GM13976 (cell line): ENCODE measurements at places on chromosomes 7 and 10.

DNA sequence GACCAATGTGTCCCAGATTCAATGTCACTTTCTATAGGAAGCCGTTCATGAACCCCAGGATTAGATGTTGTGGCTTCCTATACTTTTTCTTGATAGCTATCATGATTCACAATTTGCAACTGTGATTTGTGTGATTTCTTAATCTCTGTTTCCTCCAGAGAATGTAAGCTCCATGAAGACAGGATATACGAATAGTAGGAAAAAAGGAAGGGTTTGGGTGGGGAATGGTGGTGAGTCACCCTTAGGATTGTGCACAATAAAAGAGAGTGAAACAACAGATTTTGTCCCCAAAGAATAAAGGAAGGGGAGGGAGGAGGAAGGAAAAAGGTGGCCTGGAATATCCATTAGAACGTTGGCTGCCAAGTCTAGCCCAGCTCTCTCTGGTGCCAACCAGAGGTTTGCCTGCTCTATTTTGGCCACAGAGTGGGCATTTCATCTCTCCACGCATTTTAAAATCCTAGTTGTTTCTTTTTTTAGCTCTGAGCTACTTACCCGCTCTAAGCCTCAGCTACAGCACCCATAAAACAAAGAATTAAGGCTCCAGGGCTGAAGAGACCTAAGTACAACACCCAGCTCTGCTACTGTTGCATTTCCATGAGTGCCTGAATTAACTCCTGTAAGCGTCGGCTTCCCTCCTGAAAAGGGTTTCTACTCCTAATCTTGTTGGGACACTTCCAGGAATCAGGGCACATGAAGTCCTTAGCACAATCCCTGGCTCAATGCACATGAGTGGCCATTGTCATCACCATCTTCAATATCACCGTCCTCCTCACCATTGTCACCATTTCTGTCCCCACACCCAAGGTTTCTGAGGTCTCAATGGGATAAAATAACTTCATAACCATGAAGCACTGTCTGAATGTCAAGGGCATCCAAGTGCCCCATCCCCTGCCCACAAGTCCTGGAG lies 3.5 kb downstream of the HK1 start:
- DNase-seq: no peak

- no peak for DNase-seq
Observed at GRCh38 chr10:50846753-50847152, 38.7 kb downstream of the A1CF start.

GRCh38 chr10:79447911-79448731 lies 2.7 kb upstream of the ZCCHC24 start:
- DNase-seq: no peak

DNA sequence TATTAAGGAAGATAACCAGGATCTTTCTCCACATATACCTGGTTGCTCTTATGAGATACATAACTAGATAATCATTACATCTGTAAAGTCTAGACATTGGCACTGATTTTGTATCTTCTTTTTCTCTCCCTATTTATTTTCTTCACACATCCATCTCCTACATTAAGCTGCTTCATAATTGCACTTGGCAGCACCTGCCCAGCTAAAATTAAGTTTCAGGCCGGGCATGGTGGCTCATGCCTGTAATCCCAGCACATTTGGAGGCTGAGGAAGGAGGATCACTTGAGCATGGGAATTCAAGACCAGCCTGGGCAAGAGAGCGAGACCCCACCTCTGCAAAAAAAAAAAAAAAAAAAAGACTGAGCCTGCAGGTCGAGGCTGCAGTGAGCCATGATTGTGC lies 22.3 kb upstream of the AKR1B1 start:
- DNase-seq: no peak

- no peak for DNase-seq
Observed at GRCh38 chr10:43861966-43862751, 213.5 kb upstream of the ZNF32 start.

- no peak for DNase-seq
Observed at GRCh38 chr7:131893631-131894340, 337.4 kb upstream of the PODXL start.

DNA sequence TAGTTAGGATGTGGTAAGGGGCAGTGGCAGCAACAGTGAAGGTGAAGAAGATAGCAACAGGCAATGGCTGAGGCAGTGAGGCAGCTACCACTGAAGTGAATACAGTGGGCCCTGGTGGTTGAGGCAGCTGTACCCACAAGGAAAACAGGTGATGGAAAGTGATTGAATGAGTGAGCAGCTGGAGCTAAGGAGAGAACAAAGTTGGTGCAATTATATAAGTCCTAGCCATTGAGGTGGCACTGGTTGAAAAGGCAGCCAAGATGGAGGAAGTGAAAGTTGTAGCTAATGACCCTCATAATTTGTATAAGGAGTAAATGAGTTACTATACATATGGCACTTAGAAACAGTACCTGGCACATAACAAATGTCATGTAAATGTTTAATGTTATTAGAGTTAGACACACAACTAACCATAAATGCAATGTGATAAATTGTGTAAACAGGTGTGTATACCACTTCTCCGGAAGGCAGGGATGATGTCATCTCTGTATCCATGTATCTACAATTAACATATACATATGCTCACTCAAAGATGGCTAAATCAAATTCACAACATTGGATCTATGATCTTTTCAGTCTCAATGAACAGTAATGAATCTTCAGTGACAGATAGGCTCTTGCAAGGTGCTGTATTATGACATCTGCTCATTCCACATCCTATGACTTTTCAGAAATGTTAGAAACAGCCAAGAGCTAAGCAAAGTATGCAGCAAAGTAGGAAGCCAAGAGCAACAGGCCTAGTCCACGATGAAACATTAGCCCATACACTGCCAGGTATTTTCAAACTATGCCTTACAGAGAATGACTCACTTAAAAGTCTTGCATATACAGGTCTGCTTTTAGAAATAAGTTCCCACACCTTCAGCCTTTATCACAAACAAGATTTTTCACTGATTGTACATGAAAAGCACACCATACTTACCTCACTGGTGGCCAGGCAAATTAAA lies 10.7 kb downstream of the XPNPEP1 start:
- DNase-seq: no peak

DNA sequence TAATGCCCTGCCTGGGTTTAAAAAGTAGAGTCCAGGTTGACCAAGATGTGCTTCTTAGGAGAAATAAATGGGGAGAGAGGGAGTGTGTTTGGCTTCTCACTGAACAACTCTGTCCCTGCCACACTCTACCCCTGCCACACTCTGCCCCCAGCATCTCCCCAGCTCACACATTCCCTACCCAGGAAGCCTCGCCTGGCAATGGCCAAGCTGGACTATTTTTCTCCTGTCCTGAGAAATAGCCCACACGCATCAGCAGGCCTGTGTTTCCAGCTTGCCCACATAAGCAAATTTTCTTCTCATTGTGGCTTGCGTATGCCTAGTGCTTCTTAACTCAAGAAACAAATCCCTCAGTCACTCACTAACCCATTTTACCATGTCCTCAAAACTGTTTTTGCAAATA lies 1.8 kb downstream of the LRRC18 start:
- DNase-seq: no peak

- DNase-seq: no peak
Observed at GRCh38 chr10:84191106-84191505, 3.2 kb upstream of the CDHR1 start.

DNA sequence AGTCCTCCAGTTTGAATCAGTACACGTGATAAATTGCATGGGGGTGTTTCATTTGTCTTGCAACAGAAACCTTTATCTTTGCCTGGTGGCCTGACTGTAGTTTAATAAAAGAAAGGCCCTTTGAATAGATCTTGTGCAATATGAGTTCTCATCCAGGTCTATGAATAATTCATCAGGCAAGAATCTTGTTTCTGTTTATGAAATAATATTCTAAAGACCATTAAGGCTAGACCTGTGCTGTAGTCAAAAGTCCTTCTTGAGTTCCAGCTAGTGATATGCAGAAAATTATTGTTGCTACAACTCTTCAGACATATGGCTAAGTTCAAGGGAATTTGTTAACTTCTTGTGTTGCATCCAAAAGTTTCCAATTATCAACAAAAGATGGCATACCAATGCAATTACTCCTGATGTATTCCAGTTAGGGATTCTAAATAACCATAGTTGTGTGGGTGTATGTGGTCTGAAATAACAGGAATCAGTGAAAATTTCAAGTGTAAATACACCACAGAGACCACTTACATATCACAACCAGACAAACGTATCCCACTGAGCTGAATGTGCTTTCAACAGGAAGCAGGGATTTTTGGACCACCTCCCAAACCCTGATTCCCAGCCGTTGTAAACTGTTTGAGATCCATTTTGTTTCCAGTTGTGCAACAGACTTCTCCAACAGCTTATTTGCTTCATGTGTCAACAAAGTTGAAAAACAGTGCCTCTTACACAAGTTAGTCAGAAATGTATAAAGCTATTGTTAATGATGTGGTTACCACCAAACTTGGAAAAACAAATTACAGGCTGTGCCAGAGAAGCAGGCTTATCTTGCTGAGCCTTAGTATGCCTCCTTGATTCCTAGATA lies 54.7 kb upstream of the BICC1 start:
- DNase-seq: no peak

DNA sequence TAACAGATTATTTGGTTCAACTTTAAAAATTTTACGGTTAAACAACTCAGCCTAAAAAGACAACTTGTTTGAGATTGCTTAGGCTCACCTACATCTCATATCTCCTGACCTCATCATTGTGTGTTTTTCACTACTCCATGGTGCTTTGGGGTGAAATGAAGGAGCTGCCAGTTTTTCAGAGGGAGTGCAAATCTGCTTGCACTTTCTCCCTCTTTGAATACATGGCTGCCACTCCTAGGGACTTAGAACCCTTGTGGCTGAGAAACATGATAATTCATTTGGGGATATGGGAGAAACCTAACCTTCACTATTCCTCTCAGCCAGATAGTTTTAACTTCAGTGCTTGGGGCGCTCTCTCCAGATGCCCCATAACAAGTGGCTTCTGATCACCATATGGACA lies 2.7 kb downstream of the CCSER2 start:
- DNase-seq: no peak

DNA sequence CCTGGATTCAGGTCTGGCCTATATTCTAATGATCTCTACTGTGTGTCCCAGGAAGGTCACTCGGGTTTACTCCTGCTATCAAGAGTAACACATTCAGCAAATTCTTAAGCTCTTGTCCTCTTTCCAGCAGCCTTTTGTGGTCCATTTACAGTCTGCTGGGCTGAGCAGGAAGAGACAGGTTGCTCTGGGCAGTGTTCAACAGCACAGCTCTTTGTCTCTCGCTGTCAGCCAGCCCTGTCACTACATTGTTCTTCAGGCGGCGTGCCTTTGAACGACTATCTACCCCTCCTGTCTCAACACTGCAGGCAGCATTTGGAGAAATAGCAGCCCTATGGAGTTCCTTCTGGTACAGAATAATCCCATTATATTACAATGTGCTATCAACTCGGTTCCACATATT lies 192.2 kb upstream of the TBX20 start:
- DNase-seq: no peak

DNA sequence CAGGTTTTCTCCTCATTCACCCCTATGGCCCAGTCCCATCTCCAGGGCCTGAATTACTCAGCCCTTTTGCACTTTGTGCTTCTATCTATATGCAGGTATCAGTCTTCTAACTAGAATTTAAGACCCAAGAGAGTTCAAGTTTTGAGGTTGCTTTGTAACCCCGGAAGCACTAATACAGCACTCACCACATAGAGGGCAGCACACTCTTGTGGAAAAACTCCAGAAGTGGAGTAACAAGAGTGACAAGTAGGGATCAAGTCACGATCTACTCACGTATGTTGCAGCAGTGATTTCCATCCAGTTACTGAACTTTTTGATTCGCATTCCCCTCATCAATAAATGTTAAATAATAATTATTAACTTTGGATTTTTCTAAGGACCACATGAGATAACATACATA lies 151.0 kb downstream of the CHCHD3 start:
- DNase-seq: no peak

DNA sequence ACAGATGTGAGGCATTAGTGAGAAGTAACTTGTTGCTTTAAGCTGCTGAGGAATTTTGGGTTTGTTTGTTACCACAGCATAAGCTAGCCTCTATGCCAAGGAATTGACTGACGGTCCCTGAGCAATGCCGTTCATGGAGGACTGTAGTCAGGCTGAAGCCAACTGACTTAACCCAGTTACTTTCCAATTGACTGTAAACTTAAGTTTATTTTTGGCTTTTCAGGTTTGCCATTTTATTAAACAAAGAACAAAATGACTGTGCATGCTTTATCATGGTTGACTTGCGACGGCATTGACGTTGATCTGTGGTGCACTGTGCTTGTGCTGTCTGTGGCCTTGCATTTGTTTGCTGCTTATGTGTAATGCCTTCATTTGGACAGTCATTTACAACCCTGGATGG lies 53.5 kb downstream of the DNAJB9 start:
- no peak for DNase-seq

GRCh38 chr10:51716981-51717380 lies 17.6 kb upstream of the CSTF2T start:
- DNase-seq: no peak

- no peak for DNase-seq
Observed at GRCh38 chr7:87413951-87414793, 61.3 kb downstream of the ABCB4 start.

DNA sequence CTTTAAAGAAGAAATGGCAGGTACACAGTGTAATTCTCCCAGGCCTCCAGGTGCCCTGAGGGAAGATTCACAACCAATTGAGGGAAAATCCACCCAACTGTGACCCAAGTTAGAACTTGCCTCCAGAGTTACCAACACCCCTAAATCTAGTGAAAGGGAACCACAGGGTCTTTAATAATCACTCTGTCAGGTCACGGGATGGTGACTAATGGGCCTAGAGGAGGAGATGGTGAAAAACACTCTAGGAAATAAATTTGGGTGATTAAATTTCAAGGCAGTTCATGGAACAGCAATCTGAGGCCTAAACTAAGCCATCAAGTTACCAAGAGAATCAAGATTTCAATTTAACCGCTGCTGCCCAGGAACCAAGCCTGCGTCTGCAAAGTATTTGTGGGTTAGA lies 26.7 kb upstream of the SLF2 start:
- no peak for DNase-seq

DNA sequence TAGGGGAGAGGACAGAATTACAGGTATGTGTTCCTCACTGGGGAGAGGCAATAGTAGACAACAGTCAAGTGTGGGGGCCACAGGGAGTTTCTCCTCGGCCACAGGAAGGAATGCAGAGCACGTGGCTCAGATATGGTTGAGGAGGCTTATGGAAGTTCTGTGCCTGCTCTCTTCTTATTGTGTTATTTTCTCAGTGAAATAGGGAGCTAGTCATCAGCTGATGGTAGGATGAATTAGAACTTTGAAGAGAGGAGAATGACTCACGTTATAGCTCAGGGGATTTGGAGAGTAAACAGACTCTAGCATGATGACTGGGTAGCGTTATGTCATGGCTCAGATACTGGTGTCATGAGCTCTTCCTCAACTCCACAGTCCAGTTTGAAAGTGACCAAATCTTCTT lies 308.3 kb upstream of the IGFBP3 start:
- no peak for DNase-seq

- peak; percentile 2 for DNase-seq
Observed at GRCh38 chr10:54469587-54470323, 331.3 kb downstream of the PCDH15 start.

GRCh38 chr10:117993166-117993565 lies 53.6 kb downstream of the RAB11FIP2 start:
- no peak for DNase-seq

- no peak for DNase-seq
Observed at GRCh38 chr7:118878336-118878735, 653.8 kb downstream of the ANKRD7 start.
